ENCODE measurements at places on chromosomes 2 and 18. TPM values are rescaled to one million over a fixed set of nuclear protein-coding genes. Genes with fewer than 3 reads are reported as not detected.

Gene CDH7
- not detected for total RNA-seq

Gene LHCGR
- 1.4 TPM for total RNA-seq

Gene EIPR1
- 18.4 TPM for total RNA-seq

Gene RGPD3
- 0.19 TPM for total RNA-seq

Gene SP140L
- 2.5 TPM for total RNA-seq

Gene SMARCAL1
- 13.8 TPM for total RNA-seq

Gene MZT2B
- total RNA-seq: 480 TPM

Gene SAG
- not detected for total RNA-seq

Gene TWSG1
- total RNA-seq: 13.6 TPM

Gene ST8SIA3
- not detected for total RNA-seq

Gene SERPINB13
- not detected for total RNA-seq

Gene ELOA2
- not detected for total RNA-seq

Gene VWC2L
- total RNA-seq: not detected

Gene COL6A3
- 290 TPM for total RNA-seq

Gene SNORC
- 0.71 TPM for total RNA-seq

Gene SULT6B1
- total RNA-seq: not detected

Gene USP14
- total RNA-seq: 27.0 TPM

Gene TGFA
- 4.9 TPM for total RNA-seq

Gene TOGARAM2
- 23.2 TPM for total RNA-seq

Gene REV1
- 35.8 TPM for total RNA-seq

Gene TMEM17
- 1.6 TPM for total RNA-seq

Gene DSG2
- total RNA-seq: 47.0 TPM

Gene DPP4
- total RNA-seq: 7.2 TPM

Gene PARD6G
- total RNA-seq: 2.6 TPM

Gene LOXL3
- total RNA-seq: 8.7 TPM

Gene SLC19A3
- total RNA-seq: 0.75 TPM

Gene GAREM1
- 25.6 TPM for total RNA-seq

Gene BBS5
- total RNA-seq: 6.7 TPM

Gene INPP1
- total RNA-seq: 17.1 TPM

Gene PLCD4
- 1.3 TPM for total RNA-seq

Gene RGPD4
- total RNA-seq: not detected

Gene PSMA8
- not detected for total RNA-seq
